ENCODE measurements at places on chromosomes 5 and 9.

DNA sequence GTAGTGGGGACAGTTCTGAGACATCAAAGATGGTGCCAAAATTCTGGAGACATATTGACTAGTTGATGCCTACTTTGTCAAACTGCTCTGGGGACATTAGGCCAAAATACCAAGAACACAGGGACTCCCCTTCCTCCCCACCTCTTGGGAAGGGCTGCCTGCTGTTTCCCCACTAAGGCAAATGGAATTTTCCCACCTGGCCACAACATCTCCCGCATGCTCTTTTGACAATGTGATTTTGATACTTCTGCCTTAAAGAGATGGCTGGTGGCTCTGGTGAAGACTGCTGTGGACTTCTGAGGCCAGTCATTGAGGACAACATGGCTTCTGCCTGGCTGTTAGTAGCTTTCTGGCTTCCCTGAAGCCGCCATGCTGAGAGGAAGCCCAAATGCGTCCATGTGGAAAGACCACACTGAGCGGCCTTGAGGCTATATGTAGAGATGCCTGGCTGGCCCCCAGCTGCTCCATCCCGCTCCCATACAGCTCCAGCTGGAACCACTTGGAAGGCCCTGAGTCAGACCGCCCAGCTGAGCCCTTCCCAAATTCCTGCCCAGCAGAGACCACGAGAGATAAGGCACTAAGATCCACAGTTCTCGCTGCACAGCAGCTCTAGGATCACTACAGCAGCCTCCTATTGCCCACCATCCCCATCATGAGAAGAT is 226.7 kb downstream of the SYK start:
- DNase-seq, result no peak

- DNase-seq, result no peak
Measured at GRCh38 chr9:110753731-110754231, 85.2 kb downstream of the MUSK start.

- DNase-seq, result no peak
Measured at GRCh38 chr9:118423721-118424120, 719.5 kb downstream of the TLR4 start.

GRCh38 chr9:121399126-121399882 is 29.3 kb upstream of the STOM start:
- no peak for DNase-seq

All from anterior cingulate cortex (tissue), 58 donors.